Effector memory CD8-positive, alpha-beta T cell (primary cell): ENCODE measurements at places on chromosomes 16 and 17.

- no peak for DNase-seq
These were observed 3.7 kb downstream of the ADAD2 start for GRCh38 chr16:84194470-84195200.

DNA sequence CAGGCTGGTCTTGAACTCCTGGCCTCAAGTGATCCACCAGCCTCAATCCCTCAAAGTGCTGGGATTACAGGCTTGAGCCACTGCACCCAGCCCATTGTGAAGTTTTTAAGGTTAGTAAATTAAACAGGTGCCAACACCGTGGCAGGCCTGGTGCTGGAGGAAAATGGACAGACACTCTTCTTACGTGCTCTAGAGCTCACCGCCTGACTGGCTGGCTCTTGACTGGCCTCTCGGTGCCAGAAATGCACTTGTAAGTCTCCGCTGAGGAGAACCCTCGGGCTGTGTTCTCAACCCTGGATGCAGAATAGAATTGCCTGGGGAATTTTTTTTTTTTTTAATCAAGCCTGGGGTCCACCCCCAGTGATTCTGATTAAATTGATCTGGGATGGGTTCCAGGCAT is 10.3 kb upstream of the HAS3 start:
- no peak for DNase-seq

- DNase-seq = no peak
These were observed 4.1 kb downstream of the PECAM1 start for GRCh38 chr17:64386412-64387144.

GRCh38 chr16:35628976-35629375 is 2169.6 kb downstream of the TP53TG3F start:
- DNase-seq = no peak

GRCh38 chr17:28970879-28971278 is 19.6 kb upstream of the PHF12 start:
- no peak for DNase-seq

DNA sequence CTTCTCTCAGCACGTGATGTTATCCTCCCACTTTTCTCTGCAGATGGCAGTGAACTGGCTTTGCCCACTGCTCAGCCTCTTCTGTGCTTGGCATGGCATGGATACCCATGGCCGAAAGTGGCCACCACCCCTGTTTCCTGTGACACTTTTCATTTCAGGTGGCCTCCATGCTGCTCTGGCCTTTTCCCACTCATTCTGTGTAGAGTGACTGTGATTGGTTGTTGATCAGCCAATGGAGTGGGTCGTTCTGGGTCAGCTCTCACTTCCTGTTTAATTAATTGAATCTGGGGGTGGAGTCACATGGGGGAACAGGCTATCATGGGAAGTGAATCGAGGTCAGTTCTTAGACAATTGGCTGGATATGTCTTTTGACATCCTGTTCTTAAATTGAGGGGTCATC is 350.1 kb upstream of the EEF2KMT start:
- no peak for DNase-seq

DNA sequence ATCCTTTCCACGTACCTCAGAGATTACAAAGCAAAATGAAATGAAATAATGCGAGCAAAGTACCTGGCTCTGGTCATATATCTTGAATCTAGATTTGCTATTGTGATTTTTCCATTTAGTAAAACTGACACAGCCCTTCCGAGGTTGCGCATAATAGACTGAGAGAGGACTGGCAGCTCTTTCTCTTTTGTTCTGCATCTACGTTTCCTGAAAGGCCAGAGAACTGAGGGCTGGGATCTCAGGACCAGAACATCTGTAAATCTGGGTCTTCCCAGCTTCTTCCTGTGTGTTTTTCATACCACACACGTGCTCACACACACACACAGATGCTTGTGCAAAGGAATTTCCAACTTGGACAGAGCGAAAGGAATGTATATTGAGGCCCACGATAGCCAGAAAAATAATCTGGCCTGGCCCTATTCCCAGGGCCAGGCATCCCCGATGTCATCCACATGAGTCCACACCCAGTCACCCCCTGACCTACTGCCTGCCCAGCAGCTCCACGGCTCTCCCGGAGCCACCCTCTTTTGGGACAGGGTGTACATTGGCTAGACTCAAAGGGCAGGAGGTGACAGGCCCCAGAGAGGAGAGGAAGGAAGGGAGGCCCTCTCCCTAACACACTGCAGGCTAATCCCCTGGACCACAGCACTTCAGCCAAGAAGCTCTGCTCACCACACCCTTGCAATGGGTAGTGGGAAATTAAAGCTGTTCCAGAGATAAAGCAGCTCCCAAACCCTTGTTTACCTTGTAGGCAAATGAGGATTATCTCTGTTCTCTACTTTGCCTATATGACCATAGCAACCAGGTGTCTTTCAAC is 41.8 kb downstream of the NOL11 start:
- no peak for DNase-seq

DNA sequence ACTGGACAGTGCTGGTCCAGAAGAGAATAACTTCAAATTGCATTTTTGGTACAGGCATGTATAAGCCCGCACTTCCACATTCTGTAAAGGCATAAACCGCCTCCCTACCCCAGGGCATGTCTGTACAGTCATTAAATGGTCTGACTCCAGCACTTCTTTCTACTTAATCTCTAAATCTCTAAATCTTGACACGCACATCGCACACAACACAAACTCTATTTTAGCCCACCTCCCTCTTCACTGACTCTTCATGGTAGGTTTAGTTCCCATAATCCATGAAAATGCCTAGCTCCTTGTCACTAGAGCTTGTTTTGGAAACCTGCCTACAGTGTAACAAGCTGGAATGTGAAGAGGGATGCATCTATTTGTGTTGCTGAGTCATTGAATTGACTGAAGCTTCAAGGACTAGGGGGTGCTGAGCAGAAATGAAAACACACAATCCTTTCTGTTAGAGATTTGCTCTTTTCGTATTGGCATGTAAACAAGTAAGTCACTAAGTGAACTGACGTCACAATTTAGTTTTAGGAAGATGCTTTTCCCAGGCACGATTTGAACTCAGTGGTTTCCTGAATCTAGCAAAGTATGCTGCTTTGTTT is 1.6 kb upstream of the DUSP14 start:
- no peak for DNase-seq

- DNase-seq = no peak
These were observed 175.3 kb upstream of the MPHOSPH6 start for GRCh38 chr16:82345318-82345717.

GRCh38 chr17:74659889-74660288 is 36.4 kb upstream of the CD300E start:
- DNase-seq = no peak

DNA sequence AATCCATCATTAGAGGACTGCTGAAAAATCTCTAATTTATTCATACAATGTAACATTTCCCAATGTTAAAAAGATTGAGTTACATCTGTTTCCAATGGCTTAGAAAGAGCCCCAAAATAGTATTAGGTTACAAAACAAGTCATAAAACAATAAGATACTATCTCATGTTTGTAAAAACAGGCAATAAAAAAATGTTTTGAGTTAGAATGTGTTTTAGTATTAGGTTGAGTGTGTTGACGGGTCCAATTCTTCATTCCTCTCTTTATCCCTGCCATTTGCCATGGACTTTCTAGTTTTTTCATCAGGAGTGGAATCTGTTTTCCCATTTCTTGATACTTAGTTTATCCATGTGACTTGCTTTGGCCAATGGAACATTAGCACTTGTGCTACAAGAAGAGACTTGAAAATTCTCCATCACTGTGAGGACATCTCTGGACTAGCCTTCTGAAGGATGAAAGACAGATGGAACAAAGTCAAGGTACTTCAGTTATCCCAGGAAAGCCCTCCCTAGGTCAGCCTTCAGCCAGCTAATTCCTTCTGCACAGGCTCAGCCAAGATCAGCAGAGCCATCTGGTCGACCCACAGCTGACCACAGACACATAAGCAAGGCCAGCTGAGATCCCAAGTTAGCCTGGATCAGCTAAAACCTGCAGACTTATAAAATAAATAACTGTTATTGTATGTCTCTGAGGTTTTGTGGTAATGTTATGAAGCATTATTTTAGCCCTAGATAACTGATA is 83.3 kb downstream of the HS3ST3A1 start:
- no peak for DNase-seq

DNA sequence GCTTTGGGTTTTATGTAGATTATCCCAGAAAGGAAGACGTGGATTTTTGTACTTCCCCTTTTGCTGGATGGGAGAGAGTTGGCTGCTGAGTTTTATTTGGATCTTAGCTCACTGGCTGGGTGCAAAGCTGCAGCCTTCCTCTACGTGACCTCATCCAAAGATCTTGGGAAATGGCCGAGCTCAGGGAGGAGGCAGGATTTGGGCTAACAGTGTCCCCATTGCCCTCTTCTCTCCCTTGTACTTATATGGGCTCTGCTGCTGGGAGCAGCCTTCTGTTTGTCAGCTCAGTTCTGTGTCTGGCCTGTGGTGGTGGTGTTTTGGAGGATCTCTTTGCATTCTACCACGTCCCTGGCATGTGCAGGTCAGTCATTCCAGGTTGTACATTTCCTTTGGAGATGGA is 2.0 kb downstream of the AOC3 start:
- DNase-seq = no peak

DNA sequence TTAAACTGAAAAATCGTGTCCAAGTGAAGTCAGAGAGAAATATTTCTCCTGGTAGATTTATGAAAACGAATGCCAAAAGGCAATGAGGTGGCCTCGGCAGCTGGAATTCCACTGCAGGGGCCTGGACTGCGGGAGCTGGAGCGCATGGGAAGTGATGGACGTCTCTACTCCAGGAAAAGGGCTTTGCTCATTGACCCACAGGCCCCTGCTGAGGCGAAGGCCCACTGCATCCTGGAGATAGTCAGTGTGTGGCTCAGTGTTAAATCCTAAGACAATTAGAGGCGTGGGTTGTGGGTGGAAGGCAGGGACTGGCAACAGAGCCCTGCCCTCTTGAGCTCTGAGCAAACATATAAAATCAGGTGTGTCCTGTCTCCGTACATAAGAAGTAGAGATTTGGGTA is 191.4 kb downstream of the SLC39A11 start:
- DNase-seq = no peak

DNA sequence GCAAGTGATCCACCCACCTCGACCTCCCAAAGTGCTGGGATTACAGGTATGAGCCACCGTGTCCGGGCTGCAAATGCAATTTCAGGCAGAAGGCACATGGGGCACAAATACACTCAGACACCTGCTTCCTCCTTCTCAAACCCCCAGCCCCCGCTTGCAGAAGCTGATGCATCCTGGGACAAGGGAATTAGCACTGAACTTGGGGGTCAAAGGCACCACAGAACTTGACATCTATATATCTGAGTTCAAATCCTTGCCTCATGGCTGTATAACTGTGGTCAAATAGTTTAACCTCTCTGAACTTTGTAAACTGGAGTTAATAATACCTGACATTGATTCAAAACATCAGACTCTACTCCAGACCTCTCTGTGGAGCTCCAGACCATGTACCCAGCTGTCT is 4.1 kb upstream of the ARL5C start:
- no peak for DNase-seq

DNA sequence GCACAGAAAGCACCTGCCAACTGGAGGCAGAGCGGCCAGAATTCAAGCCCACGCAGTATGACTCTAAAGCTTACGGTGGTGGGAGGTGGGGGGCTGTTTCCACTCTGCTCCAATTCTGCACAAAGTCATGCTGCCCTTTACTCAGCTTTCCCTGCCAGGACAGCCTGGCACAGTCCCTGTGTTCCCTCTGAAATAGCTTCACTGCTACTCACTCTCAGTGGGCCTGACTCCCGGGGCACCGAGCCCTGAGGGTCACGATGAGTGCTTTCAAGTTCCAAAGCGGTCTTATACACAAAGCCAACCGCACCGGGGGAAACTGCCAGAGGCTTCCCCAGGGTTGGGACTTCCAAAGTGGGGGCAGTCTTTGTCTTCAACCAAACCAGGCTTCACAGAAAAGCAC is 306.1 kb upstream of the XYLT1 start:
- no peak for DNase-seq

DNA sequence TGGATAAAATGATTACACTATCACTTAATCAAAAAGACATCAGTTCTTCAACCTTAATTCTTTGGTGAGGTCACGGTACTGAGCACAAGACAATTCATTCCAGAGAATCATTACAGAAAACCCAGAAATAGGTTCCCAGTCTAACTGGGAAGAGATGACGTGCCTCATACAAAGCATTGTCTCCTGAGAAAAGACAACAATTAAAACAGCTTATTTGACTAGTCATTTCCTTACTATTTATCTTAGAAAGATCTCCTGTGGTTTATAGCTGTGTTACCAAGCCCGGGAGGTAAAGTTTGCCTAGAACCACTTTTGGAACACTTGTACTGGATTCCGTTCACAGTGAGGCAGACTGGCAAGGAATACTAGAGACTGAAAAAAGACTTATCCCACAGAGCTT is 5.1 kb downstream of the PHF12 start:
- DNase-seq = no peak
